ENCODE measurements at places on chromosomes 2 and 18.

- no peak for DNase-seq
Observed at GRCh38 chr2:46493971-46494250, 14.5 kb downstream of the TMEM247 start.

DNA sequence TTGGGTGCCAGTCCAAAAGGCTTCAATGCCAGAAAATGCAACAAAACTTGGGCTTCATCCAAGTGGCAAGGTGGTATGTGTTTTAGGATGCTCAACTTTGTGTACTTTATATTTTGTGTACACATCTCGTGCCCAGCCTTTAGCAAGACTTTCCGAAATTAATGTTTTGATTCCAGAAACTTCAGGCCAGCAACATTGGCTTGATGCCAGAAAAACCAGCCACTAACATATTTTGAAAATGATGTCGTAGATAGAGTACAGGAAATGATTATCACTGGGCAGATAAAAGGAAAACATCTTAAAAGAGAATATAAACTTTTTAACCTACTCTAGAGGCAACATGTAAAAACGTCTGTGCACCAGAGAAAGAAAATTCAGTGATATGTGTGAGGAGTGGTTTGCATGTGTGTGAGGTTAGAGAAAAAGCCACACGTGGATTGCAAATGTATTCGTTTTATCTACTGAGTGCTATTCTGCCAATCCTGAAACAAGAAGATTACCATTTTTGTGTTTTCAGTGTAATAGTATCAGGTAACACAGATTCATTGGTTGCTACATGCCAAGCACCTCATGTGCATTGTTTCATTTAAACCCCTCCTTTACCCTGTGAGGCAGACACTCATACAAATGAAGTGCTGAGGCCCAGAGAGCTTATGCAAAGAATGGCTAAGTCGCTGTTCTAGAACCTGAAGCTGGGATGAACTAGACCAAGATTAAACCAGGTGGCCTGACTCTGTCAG, 264.8 kb downstream of the C1D start:
- peak; percentile 49 for DNase-seq

DNA sequence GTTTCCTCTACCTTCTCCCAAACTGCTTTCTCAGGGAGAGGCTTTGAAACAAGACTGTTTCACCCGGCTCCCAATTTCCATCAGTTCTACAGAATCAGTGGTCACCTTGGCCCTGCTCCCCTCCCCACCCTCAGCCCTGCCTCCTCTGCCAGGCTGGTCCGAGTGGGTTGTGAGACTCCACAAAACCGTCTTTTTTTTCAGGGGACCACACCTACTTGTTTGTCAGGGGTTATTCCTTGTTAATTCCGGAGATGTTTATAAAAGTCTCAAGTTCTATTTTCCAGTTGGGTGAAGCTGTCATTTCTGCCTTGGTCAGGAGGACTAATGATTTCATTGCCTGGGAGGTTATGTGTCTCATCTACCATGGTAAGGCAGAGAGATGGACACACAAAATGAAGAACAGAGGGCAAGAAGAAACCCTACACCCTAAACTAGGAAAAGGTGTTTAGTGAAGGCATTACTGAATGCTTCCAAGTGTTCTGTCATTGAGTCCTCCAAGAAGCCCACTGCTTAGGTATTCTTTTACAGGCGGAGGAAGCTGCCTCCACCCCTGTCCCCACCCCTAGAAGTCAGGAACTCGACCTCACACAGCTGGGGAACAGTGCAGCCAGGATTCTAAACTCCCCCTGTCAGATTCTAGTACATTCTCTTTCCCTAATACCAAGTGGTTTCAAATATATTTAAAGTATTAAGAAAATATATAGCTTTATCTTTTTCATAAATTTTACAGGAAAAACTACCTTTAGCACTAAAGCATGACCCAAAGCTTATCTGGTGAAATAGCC, 46.3 kb downstream of the COPS8 start:
- no peak for DNase-seq

- DNase-seq = no peak
Observed at GRCh38 chr2:139365189-139365588, 585.0 kb upstream of the NXPH2 start.

Measured in AG10803 (cell line).